ENCODE measurements at places on chromosomes 6 and 20.

- DNase-seq = no peak
These were observed 42.8 kb downstream of the FNDC1 start for GRCh38 chr6:159212028-159212427.

DNA sequence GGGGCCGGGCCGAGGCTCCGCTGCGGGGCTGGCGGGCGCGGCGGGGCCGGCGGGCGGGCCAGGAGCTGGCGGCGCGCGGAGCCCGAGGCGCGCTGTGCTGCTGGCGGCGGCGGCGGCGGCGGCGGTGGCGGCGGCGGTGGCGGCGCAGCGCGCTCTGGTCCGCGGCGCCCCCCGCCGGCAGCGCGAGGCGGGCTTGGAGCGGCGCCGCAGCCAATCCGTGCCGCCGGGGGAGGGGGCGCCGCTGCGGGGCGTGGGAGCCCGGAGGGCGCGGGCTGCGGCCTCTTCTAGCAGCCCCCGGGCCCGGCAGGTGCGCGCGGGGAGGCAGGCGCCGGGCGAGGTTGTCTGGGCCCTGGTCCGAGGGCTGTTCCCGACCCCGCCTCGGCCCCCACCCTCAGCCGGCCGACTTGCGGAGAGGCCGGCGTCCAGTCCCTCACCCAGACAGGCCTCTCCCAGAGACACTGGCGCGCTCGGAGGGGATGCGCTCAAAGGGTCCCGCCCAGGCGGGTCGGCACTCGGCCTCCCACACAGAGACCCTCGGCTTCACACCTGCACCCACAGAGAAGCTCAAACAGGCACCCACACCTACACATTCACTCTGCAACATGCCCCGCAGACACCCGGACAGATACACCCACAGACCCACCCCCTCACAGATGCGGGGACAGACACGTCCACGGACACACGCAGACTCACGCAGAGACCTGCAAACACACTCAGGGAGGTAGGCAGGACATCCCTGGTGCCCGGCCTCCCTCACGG is at the start of gene RIMS4:
Gene RIMS4 (minus strand): TSS at position 156 of the 759 bp plus-strand sequence. CDS start 275 bp downstream, outside the sequence.
- no peak for DNase-seq

DNA sequence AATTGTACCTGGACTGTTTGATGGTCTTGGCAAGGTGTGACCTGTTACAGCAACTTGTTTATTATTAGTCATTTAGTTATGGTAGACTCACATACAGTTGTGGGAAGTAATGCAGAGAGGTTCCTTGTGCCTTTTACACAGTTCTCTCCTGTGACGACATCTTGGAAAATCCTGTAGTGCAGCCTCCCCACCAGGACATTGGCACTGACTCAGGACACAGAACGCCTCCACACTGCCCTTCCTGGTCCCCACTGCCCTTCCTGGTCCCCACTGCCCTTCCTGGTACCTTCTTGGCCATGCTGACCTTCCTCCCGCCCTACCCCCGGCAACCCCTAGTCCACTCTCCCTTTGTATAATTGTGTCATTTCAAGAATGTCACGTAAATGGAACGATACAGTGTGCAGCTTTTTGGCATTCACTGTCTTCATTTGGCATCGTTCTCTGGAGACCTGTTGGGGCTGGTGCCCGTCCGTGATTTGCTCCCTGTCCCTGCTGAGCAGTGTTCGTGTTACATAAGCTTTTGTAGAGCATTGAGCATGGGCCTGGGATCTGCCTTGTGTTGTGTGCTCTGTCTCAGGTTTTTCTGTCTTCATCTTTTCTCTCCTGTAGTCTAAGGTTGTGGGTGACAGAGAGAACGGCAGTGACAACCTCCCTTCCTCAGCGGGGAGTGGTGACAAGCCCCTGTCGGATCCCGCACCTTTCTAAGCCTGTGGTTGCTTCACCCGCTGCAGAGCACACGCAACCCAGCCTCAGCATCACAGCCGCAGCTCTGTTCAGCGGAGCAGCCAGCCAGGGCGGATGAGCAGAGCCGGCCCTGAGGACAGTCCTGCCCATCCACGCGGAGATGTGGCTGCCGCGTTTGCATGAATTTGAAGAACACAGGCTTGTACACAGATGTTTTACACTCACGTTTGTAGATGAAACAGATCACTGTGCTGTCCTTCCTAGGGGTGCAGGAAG is 5.4 kb upstream of the DNAJC5 start:
- DNase-seq = no peak

DNA sequence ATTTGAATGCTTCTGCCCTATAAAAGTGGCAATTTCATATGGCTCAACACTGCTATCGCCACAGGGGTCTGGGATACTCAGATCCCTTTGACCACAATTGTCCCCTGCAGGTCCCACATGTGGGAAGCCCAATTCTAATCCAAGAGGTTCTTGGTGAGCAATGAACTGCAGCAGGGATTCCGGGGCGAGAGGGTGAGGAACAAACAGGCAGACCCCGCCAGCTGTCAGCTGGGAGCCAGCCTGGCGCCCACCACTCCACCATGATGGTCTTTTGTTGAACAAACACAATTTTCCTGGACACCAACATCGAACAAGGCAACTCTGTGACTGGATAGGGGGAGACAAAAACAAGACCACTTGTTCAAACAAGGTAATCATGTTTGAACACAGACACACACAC is 80.5 kb downstream of the TMEM242 start:
- no peak for DNase-seq

DNA sequence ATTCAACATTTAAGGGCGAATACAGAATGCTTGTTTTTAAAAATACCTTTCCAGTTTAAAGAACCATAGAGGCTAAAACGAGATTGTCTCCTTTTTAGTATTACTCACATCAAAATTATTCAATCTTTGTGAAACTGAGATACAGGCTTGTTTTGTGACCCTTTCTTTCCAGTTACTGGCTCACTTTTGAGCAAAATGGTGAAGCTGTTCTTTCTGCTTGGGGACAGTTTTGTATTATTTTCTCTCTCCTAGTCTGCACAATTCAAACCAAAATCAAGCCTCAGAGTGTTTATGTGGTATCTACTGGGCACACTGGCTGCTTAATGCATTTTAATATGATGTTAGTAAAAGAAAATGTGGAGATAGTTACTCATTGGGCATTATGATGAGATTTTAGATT is 36.5 kb downstream of the HIVEP1 start:
- no peak for DNase-seq

DNA sequence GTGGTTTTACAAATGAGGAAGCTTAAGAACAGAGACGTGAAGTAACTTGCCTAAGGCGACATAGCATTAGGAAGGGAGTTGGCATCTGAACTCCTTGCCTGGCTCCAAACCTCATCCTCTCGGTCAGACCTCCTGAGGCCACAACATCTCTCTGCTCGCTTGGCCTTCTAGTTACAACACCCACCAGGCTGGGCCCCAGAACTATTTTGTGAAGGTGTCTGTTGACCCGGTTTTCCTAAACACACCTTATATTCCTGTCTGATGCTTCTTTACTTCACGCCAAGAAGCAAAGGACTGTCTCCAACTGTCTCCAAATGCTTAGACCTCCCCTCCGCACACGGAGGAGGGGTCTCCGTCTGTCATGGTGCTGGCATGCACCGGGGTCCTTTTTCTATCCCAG is 326.6 kb downstream of the THBS2 start:
- no peak for DNase-seq

DNA sequence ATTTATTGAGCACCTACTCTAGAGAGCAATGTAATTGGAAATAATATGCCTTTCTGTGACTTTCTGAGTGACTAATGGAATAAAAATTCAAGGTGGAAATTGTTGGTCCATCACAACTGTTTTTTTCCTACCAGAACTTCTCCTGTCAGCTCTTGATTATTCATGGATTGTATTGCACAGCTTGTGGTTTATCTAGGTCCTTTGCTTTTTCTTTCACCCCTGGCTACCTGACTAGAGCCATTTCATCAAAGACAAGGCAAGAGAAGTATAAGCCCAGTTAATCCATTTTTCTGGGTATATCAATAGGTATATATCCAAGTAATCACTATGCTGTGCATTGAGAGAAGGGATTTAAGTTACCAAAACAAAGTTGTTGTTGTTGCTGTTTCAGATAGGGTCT is 168.4 kb downstream of the MMS22L start:
- no peak for DNase-seq

GRCh38 chr6:52893803-52894202 is 15.7 kb downstream of the GSTA3 start:
- DNase-seq = no peak

DNA sequence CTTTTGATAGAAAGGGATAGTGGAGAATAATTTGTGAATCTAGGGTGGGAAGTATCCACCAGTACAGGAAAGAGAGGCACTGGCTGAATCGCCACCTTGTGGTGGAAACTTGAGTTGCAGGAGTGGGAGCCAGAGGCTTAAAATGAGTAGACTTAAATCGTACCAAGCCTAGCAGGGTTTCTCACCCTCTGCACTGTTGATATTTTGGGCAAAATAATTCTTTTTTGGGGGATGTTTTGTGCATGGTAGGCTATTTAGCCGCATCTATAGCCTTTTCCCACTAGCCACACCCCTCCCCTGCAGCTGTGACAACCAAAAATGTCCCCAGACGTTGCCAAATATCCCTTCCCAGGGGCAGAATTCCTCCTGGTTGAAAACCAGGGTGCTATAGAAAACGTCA is 119.1 kb downstream of the DHX35 start:
- peak; percentile 93 for DNase-seq

GRCh38 chr6:132143258-132143657 is 192.1 kb upstream of the CCN2 start:
- DNase-seq = no peak

- DNase-seq = no peak
These were observed 3.6 kb downstream of the KIAA1755 start for GRCh38 chr20:38256966-38257365.

- no peak for DNase-seq
These were observed 19.0 kb downstream of the KIF3B start for GRCh38 chr20:32296412-32296811.

GRCh38 chr6:23647045-23647444 is 479.0 kb upstream of the NRSN1 start:
- DNase-seq = no peak

- DNase-seq = no peak
These were observed 59.9 kb downstream of the TRAM2 start for GRCh38 chr6:52516943-52517342.

- no peak for DNase-seq
These were observed 99.5 kb downstream of the CD164 start for GRCh38 chr6:109282756-109283155.

- DNase-seq = no peak
These were observed 113.0 kb downstream of the GRM4 start for GRCh38 chr6:34032856-34033255.

DNA sequence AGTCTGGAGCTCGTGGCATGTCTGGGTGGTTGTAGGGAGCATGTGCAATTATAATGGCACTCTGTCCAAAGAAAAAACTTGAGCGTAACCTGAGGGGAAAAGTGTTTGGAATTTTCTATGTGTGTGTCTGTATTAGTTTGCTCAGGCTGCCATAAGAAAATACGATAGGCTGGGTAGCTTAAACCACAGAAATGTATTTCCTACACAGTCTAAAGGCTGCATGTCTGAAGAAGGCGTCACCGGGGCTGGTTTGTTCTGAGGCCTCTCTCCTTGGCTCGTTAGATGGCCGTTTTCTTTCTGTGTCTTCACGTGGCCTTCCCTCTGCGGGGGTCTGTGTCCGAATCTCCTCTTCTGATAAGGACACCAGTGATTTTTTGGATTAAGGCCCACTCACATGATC is 59.0 kb downstream of the IGF2R start:
- DNase-seq = no peak

DNA sequence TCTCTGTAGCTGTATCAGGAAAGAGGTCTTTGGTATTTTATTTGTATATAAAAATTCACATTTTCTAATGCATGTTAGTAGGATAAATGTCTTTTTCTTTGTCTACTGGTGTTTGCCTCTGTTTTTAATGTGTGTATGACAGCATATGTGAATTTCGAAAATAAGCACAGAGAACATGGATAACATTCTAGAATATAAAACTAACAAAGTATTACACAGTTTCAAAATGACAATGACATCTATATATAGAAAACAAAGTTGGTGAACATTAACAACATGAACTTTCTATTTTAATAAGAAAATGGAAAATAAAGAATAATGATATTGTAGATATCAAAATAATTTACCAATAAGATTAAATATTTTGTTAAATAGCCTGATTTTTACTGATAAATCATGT is 608.0 kb downstream of the COL12A1 start:
- no peak for DNase-seq

DNA sequence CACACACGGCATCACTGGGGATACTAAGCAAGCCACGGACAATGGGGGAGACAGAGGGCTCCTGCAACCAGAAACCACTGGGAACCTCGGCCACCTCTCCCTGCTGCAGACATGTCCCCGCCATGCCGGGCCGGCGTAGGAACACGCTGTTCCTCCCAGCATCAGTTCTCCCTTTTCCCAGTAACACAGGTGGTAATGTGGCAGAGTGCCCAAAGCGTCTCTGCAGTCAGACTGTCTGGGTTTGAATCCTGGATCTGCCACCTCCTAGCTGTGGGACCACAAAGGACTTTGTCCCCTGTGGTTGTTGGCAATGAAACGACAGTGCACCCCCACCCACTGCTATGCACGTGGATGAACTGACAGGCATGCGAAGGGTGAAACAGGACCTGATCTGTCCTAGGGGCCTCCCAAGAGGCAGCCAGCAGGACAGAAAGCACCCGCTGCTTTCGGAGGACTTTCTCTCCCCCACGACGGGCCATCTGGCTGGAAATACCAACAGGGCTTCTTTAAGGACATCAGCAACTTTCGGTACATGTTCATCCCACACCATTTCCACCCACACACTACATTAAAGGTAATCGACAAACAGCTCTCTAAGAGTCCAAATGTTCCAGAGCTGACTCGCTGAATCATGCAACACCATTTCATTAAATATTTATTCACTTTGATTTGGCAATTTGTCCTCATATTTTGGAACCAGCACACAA is 74.1 kb downstream of the SULF2 start:
- DNase-seq = peak; percentile 44

DNA sequence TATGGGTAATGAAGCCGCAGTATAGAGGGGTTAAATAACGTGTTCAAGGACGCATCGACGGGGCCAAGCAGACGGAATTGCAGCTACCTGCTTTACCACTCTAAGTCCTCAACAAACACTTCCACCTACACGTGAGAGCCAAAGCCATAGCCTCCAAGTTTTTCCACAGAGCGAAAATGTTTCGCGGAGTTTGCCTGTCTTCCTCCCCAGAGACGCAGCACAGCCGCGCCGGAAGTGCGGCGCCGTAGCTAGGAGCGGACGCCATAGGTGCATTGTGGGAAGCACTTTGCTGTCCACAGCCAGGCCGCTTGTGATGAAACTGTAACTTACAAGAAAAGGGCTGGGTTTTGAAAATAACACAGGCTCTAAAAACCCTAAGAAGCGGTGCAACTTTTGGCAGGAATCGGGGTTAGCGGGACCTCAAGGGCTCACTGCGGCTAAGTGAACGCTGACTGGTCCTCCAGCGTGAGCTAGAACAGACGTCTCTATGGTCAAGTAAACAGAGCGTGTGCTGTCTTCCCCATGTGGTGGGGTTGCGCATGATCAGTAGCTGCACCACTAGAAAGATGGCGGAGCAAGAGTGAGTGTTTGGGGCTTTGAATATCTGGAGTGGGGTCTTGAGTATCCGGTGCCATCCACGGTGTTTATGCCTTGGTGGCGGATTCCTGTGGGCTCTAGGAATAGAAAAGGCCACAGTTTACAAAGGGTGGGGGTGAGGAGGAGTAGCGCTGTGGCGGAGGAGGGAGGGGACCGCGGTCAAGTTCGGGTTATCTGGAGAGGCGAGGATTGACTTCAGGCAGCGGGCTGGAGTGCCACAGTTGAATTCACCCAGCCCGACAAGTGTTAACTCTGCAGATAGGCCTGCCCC is at the start of gene RPL7L1:
Gene RPL7L1 (plus strand): TSS at position 245 of the 868 bp plus-strand sequence. CDS start 295 bp downstream, at position 540.
- DNase-seq = peak; percentile 49

GRCh38 chr6:35173427-35174087 is 32.4 kb upstream of the TCP11 start:
- DNase-seq = no peak

Data from HuH-7 (cell line).